Umbilical cord (tissue), 2 donors: ENCODE measurements at places on chromosomes 5 and 9.

GRCh38 chr5:157382996-157383800 is 76.8 kb upstream of the NIPAL4 start:
- peak; percentile 82 for DNase-seq

DNA sequence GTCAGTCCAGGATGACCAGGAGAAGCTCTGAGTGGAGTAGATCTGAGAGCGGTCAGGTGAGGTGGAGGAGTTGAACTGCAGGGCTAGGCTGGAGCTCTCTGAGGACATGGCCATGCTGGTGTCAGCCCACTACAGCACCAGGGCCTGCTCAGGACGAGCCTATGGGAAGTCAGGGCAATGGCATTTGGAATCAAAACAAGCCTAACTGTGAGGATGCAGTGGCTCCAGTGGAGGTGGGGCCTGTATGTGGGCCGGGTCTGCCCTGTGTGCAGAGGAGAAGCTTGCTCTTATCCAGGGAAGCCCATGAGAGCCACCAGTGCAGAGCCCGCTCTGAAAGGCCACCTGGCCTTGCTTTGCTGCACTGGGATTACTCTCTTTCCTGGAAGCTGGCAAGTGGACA is 11.1 kb downstream of the CXCL14 start:
- no peak for DNase-seq

DNA sequence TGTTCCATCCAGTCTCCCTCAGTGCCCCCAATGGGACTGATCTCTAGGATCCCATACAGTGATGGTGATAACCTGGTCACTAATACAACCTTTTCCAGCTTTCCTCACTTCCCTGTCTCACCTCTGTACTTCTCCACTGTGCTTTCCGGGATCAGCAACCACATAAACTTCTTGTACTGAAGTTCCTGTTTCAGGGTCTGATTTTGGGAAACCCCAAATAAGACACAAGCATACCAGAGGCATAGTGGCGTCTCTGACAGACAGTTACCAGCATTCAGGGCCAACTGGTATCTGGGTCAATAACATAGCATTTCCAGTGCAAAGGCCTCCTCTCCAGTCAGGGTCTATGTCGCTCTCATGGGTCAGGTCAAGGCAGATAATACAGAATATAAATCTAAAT is 64.3 kb downstream of the GLDC start:
- DNase-seq: no peak

DNA sequence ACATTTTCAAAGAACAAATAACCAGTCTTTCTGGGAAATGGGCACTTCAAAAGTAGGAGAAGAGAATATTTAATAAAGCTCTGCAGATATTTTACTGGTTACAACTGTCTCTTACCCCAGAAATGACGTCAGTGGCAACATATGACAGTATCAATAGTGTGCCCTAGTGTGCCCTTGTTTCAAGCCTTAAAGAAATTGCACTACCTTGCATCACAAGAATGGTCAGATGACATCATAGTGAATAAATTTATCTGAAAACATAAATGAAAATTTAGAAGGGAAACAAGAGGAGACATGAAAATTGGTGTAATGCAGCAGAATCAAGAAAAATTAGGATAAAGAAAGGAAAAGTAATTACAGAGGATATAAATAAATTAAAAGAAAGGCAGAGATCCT is 176.7 kb downstream of the GNAQ start:
- DNase-seq: no peak

- DNase-seq: peak; percentile 58
Observed at GRCh38 chr5:159133041-159133741, 33.5 kb upstream of the EBF1 start.

DNA sequence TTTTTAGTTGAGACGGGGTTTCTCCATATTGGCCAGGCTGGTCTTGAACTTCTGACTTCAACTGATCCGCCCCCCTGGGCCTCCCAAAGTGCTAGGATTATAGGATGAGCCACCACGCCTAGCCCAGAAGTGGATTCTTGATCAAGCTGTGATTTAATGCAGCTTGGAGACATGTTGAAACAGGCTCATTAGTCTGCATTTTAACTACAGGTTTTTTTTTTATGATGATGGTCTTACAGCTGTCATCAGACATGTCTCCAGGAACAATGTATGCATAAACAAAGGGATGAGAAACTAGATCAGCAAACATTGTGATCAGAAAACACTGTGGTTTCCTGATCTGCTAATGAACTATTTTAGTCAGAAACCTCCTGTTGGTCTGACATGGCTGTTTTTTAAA is 30.0 kb upstream of the PLPP1 start:
- DNase-seq: peak; percentile 57

GRCh38 chr5:82165740-82166530 is 112.2 kb downstream of the RPS23 start:
- peak; percentile 91 for DNase-seq

- DNase-seq: no peak
Observed at GRCh38 chr5:99000876-99001275, 72.1 kb upstream of the CHD1 start.

GRCh38 chr5:116658141-116658540 is 83.5 kb upstream of the SEMA6A start:
- peak; percentile 25 for DNase-seq

GRCh38 chr9:34171753-34172535 is 6.9 kb upstream of the UBAP1 start:
- peak; percentile 22 for DNase-seq

DNA sequence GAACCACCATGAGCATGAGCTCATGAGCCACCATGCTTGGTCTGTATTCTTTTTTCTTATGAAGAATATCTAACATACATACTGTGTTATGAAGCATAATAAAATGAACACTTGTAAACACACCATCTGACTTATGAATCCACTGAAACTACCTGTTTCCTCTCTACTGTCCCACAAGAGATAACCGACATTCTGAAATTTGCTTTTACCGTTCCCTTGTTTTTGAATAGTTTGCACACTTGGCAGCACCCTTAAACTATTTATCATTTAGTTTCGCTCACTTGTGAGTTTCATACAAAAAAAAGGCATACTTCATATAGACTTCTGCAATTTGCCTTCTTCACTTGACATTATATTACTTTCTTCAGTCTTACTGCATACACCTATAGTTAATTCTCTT is 8.9 kb downstream of the LARS1 start:
- no peak for DNase-seq

GRCh38 chr9:93126825-93127368 is 7.2 kb downstream of the NINJ1 start:
- peak; percentile 88 for DNase-seq

GRCh38 chr5:171442287-171443042 is 23.0 kb downstream of the FGF18 start:
- peak; percentile 80 for DNase-seq

DNA sequence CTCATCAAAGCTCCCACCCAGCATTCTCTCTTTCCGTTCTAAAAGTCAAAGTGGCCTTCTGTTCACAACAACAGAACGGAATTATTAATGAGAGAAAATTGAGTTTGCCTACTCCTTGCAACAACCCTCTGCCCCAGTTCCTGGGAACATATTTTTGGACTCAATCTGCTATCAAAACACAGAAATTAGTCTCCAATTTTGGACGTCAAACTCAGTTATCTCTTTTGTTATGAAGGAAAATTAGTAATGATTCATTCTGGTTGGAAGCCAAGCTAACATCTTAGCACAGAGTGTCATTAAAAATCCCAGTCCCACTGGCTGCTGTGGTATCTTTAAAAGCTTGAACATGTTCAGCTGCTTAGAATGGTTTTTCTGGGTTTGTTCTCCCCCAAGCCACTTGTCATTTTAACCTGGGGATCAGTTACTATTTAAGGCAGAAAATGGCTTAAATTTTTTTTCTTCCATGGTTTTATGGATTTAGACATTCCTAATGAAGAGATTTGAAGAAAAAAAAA is 343.2 kb downstream of the TRIM32 start:
- DNase-seq: no peak

GRCh38 chr5:120803282-120803681 is 339.2 kb downstream of the PRR16 start:
- peak; percentile 35 for DNase-seq

- no peak for DNase-seq
Observed at GRCh38 chr9:108665521-108666239, 190.1 kb downstream of the ACTL7B start.

DNA sequence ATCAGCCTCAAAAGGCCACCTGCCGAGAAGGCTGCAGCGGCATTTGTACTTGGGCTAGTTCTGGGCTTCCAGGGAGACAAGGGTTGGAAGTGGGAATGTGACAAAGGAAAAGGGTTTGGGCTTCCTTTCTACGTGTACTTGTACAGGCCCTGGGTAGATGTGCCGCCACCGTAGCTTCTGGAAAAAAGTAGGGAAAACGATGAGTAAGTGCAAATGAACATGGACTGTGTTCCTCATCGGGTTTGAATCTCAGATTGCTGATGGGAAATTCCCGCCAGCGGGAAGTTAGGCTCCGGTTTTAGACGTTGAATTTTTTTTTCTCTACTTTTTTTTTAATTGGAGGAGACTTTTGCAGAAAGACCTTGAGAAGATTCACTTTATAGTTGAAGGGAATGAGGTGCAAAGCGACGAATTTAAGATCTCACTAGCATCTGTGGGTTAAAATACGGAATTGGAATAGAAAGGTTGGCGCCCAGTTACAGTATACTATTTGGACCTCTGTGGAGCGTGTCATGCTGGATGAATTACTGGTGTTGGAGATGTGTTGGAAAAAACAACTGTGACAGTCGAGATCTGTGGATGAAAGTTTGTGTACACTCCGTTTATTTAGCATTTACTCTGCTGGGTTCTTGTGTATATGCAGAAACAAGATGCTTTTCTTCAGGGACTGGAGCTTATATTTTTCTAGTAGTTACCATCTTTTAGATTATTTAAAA is 1.2 kb downstream of the G3BP1 start:
- DNase-seq: peak; percentile 59

GRCh38 chr9:18396102-18396728 is 77.7 kb upstream of the ADAMTSL1 start:
- no peak for DNase-seq
